ENCODE measurements at places on chromosomes 7 and 10.

DNA sequence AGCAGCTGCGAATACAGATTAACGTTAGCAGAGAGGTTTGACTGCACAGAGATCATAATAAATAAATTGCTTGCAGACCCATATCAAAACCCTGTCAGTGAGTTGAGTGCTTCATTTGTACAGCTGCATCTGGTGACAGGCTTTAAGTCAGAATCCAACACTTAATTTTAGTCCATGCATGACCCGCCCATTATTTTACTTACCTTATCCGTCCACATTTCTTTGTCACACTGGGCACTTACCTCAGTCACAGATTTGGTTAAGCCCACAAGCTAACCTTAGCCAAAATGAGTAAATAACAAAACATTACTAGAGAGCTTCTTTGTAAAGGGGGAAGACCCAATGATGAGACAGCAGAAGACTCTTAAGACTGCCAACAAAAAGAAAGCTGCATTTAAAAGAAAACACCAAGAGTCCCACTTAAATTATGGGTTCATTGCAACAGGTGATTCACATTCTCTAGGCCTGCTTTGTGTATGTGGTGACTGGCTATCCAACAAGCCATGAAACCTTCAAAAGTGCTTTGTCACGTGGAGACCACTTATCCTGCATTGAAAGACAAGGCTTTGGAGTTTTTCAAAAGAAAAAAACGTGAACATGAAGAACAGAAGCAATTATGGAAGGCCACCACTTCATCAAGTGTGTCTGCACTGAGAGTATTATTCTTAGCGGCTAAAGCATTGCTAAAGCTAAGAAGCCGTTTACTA lies 32.2 kb downstream of the PHTF2 start:
- no peak for DNase-seq

- no peak for DNase-seq
Observed at GRCh38 chr10:110664483-110665420, 20.6 kb downstream of the RBM20 start.

GRCh38 chr7:102302025-102302424 lies 15.4 kb downstream of the SH2B2 start:
- DNase-seq = no peak

DNA sequence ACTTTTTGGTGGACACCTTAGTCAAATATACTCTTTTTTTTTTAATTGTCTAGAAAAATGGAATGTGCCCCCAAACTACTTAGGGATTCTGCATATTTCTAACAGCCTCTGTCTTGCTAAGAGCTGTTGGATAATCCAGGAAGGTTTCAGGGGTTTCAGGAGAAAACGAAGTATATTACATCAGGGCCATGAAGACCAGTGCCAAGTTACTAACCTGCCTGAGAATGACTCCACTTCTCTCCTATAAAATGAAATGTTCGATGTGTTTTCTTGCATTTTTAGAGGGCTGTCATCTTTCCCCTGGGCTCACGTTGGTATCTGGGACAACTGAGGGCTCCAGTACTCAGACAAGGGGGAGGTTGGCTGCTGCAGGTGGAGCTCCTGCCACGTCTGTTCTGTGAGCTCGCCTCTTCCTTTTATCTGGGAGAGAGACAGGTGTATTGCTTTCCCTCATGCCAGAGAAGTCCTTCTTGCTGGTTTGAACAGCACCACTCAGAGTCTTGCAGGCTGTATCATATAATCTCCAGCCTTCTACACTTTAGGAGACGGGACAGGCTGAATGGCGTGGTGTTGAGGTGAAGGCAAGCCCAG lies 71.3 kb downstream of the CAMK1D start:
- no peak for DNase-seq

- DNase-seq = no peak
Observed at GRCh38 chr7:90488220-90488619, 18.8 kb downstream of the PTTG1IP2 start.

- DNase-seq = no peak
Observed at GRCh38 chr7:112084520-112084971, 121.7 kb downstream of the DOCK4 start.

- DNase-seq = peak; percentile 41
Observed at GRCh38 chr10:62818426-62819011, 2.4 kb upstream of the EGR2 start.

DNA sequence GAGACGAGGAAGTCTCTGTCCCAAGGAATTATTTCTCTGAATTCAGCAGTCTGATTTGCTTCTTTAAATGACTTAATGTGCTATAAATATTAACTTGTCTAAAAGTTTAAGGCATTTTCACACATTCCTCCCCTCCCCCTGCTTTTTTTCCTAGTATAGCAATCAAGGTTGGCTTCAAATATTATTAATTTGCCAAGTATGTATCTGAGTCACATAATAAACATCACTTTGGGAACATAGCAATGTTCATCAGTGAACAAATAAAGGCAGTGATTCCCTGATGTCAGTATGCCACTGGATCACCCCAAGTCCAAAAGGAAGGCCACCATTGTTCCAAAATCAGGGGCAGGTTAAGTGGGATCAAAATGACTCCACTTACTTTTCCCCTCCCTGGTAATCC lies 40.5 kb downstream of the PDE6C start:
- DNase-seq = no peak

DNA sequence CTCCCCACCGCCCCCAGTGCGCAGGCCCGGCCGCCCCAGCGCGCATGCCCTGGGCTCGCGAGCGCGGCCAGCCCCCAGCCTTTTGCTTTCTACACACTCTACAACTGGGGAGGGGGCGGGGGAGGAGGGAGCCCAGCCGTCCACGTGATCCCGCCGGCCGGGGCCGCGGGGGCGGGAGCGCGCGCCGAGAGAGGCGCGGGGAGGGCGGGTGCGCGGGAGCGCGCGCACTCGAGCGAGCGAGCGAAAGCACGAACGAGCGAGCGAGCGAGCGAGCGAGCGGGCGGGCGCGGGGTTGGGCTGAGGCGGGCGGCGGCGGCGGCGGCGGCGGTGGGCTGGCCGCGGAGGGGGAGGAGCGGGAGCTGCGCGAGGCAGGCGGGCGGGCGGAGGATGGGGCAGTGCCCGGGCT lies at the start of gene AUTS2:
TSS of gene AUTS2 (plus strand) at position 395 of the 406 bp plus-strand sequence. CDS start 1,179 bp downstream, outside the sequence.
- DNase-seq = peak; percentile 17

DNA sequence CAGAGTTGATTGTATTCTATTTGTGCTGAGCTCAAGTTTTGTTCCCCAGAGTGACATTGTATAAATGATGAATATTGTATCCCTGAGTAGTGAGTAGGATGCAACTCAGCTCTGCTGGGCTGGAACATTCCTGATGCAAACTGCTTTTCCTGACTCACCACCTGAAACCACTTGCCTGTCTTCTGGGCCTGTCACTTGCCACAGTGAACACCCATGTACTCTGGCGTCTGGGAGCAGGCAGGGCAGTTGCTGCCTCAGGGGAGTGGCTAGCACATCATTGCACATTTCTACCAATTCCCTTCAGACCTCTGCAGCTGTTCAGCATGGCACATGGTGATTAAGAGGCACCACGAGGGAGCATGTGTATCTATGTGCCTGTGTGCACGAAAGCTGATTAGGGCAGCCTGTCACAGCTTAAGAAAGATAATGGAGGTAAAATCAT lies 157.3 kb downstream of the SND1 start:
- no peak for DNase-seq

GRCh38 chr10:110226543-110226925 lies 19.1 kb downstream of the MXI1 start:
- peak; percentile 83 for DNase-seq

GRCh38 chr7:110375068-110375467 lies 715.9 kb upstream of the LRRN3 start:
- DNase-seq = no peak

GRCh38 chr7:75639071-75639885 lies 99.5 kb downstream of the HIP1 start:
- no peak for DNase-seq

GRCh38 chr10:31886885-31887284 lies 41.7 kb downstream of the ARHGAP12 start:
- no peak for DNase-seq

GRCh38 chr10:12594448-12594944 lies 245.1 kb downstream of the CAMK1D start:
- DNase-seq = peak; percentile 11

- no peak for DNase-seq
Observed at GRCh38 chr7:70694971-70695794, 436.8 kb upstream of the GALNT17 start.

- peak; percentile 33 for DNase-seq
Observed at GRCh38 chr10:91194497-91195179, 25.8 kb upstream of the PCGF5 start.

DNA sequence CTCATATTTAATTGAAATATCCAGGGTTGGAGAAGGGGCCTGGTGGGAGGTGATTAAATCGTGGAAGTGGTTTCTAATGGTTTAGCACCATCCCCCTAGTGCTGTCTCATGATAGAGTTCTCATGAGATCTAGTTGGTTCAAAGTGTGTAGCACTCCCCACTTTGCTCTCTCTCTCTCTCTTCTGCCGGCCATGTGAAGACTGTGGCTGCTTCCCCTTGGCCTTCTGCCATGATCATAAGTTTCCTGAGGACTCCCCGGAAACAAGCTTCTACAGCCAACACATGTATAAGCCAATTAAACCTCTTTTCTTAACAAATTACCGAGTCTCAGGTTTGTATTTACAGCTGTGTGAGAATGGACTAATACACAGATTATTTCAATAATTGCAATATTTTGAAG lies 305.8 kb upstream of the KCND2 start:
- no peak for DNase-seq

DNA sequence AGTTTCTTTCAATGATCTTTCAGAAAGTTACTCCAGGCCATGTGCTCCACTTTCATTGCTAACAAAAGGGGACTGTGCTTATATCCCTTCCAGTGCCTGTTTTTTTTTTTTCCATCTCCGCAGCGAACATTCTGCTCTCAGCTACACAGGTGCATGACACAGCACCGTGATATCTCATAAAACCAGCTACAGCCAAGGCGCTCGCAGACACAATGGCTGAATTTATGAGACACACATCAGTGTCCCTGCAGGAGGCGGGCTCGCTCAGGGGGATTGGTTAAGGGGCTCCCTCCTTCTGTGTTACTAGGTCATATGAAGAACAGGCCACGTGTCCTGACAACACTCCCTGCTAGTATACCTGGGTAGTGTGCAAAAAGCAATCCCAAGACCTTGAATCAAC lies 245.5 kb downstream of the SKAP2 start:
- no peak for DNase-seq

- DNase-seq = no peak
Observed at GRCh38 chr7:37853468-37853867, 5.1 kb downstream of the NME8 start.

- DNase-seq = no peak
Observed at GRCh38 chr7:97842006-97842405, 30.2 kb downstream of the ASNS start.

DNA sequence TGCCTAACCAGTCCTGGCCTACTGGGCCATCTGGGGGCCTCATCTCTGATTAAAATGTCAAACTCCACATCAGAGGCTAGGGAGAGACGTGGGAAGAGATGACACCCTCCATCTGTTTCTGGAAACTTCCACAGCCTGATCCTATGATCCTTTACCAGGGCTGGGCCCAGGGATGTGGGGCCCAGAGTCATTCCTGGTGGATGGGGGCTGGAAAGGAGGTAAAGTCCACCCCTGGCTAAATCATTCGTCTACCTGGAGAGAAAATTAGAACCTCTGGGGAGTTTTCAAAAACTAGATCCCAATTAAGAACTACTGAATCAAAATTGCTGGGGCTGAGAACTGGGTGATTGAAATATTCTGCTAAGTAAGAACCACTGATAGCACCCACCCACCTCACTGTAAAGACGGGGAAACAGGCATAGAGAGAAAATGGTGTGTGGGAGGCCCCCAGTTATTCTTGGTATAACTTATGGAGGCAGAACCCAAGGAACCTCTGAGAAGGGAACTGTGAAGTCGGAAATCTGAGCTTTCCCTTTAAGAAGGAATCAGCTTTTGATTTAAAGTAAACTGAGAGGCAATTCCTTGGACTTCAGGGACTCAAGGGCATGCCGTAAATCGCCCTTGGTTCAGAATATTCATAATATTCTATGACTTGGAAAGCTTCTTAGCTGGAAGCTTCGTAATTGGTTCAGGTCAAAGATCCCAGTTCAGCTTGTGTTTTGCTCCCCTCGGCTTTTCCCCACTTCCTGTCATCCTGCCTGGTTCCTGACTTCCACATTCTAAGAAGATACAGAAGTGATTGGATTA lies 53.1 kb downstream of the PRKAG2 start:
- DNase-seq = no peak

DNA sequence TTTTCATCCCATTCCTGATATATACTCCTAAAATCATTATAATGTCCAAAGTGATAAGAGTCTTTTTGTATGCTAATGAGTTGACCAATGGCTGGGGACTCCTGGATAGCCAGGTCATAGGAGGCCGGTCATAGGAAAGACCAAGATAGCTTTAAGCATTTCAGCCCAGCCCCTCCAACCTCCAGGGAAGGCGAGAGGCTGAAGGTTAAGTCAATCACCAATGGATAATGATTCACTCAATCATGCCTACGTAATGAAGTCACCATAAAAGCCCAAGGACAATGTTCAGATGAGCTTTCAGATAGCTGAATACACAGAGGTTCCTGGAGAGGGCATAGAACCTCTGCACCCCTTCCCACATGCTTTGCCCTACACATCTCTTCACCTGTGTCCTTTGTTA lies 75.7 kb downstream of the VWDE start:
- no peak for DNase-seq

DNA sequence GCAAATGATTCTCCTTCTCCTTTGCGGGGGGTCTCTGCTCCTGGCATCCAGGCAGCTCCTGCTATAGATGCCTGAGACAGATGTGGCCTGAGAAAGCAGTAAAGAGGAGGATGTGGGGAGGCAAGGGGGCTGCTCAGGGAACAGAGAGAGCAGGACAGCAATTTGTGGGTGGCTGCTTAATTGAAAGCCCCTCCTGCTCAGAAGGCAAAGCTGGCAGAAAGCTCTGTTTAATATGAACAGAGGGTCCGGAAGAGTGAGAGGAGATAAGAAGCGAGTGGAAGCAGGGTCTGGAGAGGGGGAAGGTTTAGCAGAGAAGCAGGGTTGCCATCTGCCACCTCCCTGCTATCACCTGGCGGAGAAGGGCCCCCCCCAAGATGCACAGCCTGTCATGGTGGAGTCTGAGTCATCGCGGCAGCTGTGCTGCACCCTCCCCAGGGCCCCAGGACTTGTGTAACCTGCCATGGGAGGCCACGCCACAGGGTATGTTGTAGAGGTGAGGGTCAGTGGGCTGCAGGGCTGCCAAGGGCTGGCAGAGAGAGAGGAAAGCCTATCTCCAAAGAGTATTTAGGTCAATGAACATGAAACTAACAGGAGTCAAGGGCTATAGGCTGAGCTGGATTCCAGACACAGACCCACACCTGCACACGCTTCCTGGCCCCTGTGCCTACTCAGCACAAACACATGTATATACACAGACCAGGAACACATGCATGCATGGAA lies 1109.8 kb upstream of the AUTS2 start:
- DNase-seq = no peak

DNA sequence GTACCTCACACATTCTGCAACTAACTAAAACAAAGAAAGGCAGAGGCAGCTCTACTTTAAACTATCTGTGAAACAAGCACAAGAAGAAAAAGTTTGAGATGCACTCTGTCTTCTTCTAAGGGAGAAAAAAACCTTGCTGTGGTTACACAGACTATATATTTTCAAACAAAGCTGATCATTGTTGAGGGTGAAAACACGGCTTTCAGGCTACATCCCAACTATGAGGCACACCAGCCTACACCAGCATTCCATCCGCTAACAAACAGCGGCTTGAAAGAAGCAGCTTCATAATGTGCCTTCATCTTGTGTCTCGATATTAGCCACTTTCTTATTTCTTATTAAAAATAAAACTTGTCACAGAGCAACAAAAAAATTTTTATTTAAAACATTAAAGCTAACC lies 79.1 kb downstream of the USP6NL start:
- DNase-seq = no peak

- DNase-seq = no peak
Observed at GRCh38 chr10:80457554-80458262, 3.6 kb downstream of the TSPAN14 start.

GRCh38 chr7:2805213-2805944 lies 38.7 kb downstream of the GNA12 start:
- no peak for DNase-seq

All from activated CD4-positive, alpha-beta T cell treated with anti-CD3 and anti-CD28 coated beads, Interleukin-2, amount 50 U/mL, for 24 hours (primary cell).